Adrenal gland (tissue), 19 donors: ENCODE measurements at places on chromosomes 12 and 14. TPM values are rescaled to one million over a fixed set of nuclear protein-coding genes. Genes with fewer than 3 reads are reported as not detected.
A peak's percentile ranks its signal among the peaks of the same experiment; 100 is the strongest.

PDZRN4 gene
- total RNA-seq, result 1.3 TPM

GRCh38 chr14:99321955-99322730, 50.1 kb upstream of the BCL11B start:
- DNase-seq, result no peak

AHNAK2 gene
- 4.1 TPM for total RNA-seq

GRCh38 chr12:12254553-12254952, 12.3 kb downstream of the LRP6 start:
- DNase-seq, result no peak

DNA sequence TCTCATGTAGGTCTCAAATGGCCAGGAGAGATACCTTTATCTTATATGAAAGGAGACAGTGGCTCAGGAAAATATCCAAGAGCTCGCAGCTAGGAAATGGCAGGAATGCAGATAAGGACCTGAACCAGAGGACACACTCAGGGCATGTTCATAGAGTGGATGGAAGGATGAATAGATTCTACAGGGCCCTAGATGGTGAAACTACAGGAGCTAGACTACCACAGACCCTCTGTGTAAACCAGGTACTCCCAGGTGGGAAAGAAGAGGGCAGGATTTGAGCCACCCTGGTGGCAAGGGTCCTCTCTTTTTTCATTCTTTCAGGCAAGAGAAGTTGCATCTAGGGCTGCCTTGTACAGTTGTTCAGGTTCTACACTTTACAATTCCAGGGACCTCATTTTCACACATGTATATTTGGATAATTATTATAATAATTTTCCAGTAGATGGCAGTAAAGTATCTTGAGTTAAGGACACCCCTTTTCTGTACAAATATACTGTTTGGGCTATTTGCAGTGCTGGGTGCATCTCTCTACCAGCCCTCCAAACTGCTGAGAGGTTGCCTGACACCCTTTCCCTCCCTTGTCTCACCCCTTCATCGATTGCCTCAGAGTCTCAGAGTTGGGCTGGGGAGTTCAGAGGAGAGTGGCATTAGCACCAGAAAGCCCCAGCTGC, 10.5 kb upstream of the ZDHHC22 start:
- no peak for DNase-seq

DNA sequence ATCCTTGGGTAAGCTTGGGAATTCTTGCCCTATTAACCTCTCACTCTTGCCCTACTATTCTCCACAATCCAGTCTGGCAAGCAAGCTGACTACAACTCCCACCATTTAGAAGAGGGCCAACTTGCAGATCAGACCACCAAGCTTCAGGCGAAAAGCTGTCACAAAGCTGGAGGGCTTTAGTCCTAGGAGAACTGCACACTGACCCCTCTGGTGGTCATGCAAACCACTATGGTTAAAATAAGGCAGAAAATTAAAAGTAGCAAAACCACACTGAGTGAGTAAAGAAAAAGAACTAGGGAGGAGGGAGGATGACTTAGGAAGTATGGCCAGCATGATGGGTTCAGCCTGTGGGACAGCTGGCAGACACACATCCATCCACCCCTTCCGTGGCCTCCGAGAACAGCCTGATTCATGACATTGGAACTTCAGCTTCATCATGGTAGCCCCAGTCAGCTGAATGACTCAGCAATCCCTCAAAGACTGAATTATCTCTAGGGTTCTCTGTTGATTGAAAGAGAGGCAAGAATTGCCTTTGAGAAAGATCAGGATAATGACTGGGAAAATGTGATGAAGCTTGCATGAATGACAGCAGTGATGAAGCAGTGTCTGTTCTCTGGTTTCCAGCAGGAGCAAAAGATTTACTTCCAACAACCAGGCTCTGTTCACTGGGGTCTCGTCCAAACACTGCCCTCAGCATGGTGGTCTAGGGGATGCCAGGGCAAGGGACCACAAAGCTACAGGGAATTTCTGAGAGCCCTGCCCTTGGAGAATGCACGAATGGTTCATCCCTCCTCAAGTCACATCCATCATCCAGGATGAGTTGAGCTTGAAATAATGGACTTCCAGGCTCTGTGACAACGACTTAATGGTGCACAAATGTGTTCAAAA, 24.4 kb downstream of the PITPNM2 start:
- peak; percentile 88 for DNase-seq

KRT74 gene
- total RNA-seq, result not detected

SERPINA4 gene
- not detected for total RNA-seq

GLT8D2 gene
- total RNA-seq, result 16.1 TPM

GRCh38 chr12:1130164-1130563, 139.1 kb downstream of the ERC1 start:
- no peak for DNase-seq
